Cardiac fibroblast (primary cell): ENCODE measurements at places on chromosomes 12 and 14.

DNA sequence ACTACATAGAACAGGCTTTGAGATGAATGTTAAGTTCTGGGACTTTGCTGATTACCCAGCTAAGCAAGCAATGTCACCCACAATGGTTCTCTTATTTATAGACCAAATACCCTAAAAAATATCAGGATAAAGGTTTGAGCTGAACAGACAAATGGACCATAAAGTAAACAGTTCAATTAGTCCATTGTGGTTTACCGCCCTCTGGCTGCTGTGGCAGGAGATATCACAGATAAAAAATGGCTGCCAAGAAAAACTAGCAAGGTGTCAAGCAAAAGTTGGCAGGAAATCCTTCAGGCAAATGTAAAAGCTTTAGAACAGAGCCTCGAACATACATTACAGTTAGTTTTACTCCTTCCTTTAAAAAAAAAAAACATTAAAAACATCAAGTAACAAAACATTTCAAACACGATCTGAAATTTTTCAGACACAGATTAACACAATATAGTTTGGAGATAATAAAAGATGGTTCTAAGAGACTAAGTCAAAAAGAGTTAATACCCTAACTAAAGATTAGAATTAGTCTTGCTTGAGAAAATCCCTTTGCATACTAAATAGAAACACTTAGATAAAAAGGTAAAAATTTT is 41.3 kb downstream of the MED13L start:
- DNase-seq = peak; percentile 73

DNA sequence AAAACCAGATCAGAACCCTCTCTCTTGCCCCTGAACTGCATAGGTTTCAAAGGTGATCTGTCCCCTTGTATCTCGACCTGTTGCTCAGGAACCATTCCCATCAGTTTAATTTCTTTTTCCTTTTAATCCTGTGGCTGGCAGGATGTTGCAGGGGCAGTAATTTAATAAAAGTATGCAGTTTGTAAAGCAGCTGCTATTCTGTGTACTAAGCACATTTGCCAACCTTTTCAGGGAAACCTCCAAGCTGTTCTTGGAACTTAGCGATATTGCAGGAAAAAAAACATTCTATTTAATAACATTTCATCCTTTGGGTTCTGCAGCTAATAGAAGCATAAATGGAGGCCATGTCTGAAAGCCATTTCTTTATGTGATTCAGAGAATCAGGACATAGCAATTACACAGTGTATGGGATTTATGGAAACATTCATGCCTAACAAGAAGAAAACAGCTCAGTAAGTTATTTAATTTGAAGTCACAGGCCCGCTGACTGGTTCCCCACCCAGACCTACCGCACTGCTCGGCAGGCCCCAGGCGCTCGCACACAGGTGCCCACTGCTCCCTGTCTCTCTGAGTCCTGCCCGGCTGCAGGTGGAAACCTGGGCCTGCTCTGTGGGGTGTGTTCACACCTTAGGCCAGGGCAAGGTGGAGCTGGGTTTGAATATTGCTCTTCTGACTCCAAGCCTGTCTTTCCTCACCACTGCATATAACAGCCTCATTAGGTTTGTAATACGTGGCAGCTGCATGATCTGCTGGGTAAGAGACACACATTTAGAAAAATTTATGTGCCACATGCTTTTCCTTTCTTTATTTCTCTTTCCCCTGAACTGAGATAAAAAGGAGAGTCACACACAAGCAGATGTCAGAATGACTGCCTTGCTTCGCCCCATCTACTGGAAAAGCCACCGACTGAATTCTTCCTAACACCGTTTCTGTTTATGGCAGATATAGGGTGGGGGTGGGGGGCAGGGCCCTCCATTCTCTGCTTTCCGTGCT is 119.7 kb downstream of the SLC25A47 start:
- DNase-seq = no peak

DNA sequence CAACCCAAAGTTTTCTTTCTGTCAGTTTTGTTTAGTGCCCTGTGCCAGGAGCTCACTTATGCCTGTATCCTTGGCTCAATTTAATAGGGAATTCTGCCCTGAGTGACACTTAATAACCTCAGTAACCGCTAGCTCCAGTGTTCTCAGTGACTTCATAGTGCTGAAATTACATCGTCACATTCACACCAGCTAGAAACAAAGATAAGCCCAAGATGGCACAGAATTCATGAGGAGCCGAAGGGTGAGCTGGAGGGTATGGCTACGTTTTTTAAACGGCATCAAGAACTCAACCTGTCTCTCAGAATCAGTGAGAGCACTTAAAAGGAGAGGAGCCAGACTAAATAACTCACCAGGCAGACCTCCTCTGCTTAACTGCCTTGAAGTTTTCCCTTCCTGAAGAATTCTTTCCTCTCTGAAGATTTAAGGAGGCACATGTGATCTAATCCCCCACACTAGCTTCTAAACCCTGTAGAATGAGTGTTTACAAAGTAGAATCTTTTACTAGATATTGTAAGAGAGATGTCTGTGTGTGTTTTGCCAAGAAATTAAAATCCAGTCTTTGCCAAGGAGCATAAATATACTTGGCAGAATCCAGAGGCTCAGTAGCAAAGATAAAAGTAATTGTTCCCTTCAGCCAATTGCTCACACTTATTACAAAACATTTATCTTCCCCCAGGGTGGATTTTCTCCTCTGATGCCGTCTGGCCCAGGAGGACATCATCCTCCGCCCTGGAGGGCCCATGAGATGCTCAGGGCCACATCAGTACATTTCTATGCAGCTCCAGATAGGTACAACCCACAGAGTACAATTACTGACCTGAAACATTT is 37.3 kb downstream of the PTGER2 start:
- peak; percentile 67 for DNase-seq

GRCh38 chr12:122079033-122079531 is 526 bp downstream of the MLXIP start:
- DNase-seq = no peak

- no peak for DNase-seq
Measured at GRCh38 chr12:6699259-6699988, 1.2 kb downstream of the PIANP start.

DNA sequence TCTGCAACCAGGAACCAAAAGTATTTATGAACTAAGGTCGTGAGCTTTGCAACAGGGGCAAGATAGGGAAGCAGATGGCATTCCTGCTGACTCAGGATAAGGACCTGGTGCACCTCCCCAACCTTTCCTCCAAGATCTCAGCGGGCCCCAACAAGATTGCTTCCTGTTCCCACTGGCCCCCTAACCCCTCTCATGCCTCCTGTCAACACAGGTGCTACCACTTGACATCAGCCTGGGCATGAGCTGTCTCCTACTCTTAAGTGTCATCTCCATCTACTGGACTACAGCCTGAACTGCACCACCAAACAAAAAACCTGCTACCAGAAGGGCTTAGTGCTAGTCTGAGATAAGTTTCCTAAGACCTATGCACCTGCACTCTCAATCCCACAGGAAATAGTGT is 32.7 kb downstream of the MED6 start:
- DNase-seq = peak; percentile 35

DNA sequence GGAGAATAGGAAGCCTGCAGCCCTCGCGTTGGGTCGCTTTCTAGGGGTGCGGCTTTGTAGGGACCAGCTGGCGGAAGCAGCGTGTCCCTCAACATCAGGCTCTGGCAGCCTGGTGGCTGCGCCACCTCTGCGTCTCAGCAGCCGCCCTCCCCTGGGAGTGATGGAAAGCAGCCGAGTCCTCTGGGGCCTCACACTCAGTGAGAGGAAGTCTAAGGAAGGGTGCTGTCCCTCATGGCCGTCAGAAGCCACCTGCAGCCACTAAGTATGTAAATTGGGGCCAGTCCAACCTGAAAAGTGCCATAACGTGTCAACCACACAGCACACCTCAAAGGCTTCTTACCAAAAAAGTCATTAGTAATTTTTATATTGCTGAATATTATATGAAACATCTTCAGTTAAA is 80.3 kb downstream of the WDR20 start:
- DNase-seq = no peak

- DNase-seq = peak; percentile 93
Measured at GRCh38 chr12:50597200-50598195, 92.7 kb downstream of the DIP2B start.

GRCh38 chr12:12779529-12779928 is 5.9 kb upstream of the APOLD1 start:
- DNase-seq = peak; percentile 96

- no peak for DNase-seq
Measured at GRCh38 chr14:101843665-101844064, 82.2 kb downstream of the PPP2R5C start.

GRCh38 chr12:9068086-9068485 is 47.6 kb downstream of the A2M start:
- no peak for DNase-seq
